Activated CD4-positive, alpha-beta T cell treated with anti-CD3 and anti-CD28 coated beads for 1 hour (primary cell): ENCODE measurements at places on chromosomes 5 and 9.

GRCh38 chr9:138066049-138066448 is 188.5 kb downstream of the CACNA1B start:
- no peak for DNase-seq

DNA sequence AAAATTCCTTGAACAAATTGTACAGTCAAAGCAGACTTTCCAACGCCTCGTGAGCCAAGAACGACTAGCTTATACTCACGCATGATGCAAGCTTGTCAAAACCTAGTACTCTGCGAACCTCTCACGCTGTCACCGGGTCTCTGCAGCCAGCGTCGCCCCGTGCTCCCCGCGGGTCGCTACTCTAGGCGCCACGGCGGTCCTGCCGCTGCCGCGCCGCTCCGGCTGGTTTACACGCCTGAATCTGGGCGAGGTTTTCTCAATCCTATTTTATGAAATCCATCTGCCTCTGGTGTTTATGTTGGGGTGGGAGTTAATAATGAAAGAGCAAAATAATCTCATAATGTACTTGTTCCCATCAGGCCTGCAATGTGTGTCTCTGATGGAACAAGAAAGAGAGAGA is 90.9 kb downstream of the SV2C start:
- DNase-seq, result no peak

GRCh38 chr9:79131246-79131774 is 440.5 kb upstream of the TLE4 start:
- DNase-seq, result no peak

GRCh38 chr5:67543720-67544270 is 347.2 kb upstream of the CD180 start:
- no peak for DNase-seq

DNA sequence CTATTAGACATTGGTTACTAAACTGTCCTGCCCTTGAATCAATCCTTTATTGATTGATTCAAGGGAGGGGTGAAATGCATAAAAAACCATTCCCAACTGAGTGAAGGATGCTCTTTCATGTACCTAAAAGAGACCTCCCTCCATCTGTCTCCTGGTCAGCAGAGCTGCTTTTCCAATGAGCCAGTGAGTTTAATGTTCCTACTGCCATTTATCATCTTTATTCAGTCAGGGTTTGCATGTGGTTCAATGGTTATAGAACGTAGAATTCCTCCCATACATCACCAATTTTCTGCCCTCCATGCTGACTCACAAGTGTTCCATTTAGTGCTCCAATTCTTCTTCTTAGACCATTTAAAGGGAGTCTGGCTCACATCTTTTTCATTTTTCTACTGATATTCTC is 199.1 kb upstream of the PCSK5 start:
- DNase-seq, result no peak

GRCh38 chr5:160064417-160064810 is 54.8 kb downstream of the PWWP2A start:
- no peak for DNase-seq

GRCh38 chr5:39194466-39195136 is 24.8 kb downstream of the FYB1 start:
- DNase-seq, result no peak

DNA sequence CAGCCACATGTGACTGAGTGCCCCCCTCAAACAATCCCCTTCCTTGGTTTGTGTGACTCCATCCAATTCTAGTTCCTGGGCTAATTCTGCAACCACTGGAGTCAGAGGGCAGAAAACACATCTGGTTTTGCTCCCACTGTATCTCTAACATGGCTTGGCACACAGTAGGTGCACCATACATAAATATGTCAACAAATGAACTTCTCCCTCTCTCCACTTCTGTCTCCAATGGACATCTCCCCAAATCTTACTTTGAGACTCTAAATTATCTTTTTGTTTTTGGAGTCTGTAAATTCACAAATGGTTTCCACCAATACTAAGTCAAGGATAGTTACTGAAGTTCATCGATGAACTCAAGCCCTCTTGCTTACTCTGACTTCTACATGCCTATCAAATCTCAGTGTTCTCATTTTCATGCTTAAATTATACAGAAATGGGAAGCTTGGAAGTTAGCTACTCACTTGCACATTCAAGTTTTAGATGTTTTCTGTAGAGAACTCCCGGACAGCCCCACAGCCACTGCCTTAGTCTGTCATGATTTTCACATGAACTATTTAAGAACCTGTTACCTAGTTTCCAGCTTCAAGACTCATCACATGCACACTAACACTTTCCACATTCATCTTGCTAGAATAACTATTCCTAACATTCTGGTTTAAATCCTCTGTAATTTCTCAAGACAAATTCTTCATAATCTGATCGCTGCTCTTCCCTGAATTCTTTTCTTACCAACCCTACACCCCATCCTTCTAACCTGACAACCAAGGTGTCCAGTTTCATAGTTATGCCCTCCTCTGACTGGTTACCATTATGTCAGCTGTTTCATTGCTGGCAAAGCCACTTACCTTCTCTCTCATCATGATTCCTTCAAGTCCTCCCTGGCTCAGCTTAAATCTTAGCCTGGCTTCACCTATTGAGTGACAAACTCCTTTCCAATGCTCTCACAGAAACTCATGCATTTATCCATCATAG is 6.0 kb downstream of the RPL37 start:
- no peak for DNase-seq

- no peak for DNase-seq
Observed at GRCh38 chr9:29390859-29391258, 1817.6 kb upstream of the C9orf72 start.

DNA sequence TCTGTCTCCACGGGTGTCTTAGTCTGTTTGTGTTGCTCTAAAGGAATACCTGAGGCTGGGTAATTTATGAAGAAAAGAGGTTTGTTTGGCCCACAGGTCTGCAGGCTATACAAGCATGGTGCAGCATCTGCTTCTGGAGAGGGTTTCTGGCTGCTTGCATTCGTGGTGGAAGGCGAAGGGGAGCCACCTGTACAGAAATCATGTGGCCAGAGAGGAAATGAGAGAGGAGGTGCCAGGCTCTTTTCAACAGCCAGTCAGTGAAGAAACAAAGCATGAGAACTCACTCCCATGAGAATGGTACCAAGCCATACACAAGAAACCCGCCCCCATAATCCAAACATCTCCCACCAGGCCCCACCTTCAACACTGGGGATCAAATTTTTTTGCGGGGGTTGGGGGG is 53.4 kb downstream of the PFDN1 start:
- DNase-seq, result no peak

GRCh38 chr5:26487553-26487952 is 550.8 kb downstream of the CDH9 start:
- DNase-seq, result no peak
